Stimulated activated CD4-positive, alpha-beta T cell treated with anti-CD3 and anti-CD28 coated beads, Interleukin-1b, Interleukin-23, amount 100 ng/mL, for 1 hour (primary cell): ENCODE measurements at places on chromosomes 2 and 18.

GRCh38 chr18:44702594-44702993 is 21.9 kb downstream of the SETBP1 start:
- DNase-seq = no peak

GRCh38 chr2:46230115-46230571 is 67.1 kb upstream of the EPAS1 start:
- DNase-seq = no peak

- DNase-seq = no peak
Measured at GRCh38 chr2:71327916-71328315, 3.7 kb upstream of the ZNF638 start.

DNA sequence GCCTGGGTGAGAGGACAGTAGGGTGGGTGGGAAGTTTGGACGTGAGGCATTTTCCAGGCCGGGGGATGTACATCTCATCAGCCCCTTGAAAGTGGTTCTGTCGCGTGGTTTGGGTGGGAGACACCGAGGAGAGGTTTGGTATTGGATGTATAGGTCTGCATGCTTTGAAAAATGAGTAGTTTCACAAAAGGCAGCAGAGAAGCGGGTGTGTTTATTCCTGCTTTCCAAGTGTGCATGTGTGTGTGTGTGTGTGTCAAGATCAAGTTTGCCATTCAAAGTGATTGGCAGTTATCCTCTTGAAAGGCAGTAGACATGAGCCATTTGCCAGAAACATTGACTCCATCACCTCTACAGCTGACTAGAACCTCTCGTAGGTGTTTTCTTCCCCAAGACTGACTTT is 423.1 kb upstream of the POU3F3 start:
- DNase-seq = no peak

GRCh38 chr2:120287183-120288015 is 34.7 kb downstream of the RALB start:
- DNase-seq = no peak
